ENCODE measurements at places on chromosomes 16 and 17.

GRCh38 chr16:1291576-1291974, 17.9 kb upstream of the UBE2I start:
- DNase-seq, result no peak

GRCh38 chr16:29694384-29695195, 15.6 kb downstream of the QPRT start:
- no peak for DNase-seq

GRCh38 chr17:10285896-10286295, 86.9 kb downstream of the MYH13 start:
- DNase-seq, result no peak

- DNase-seq, result no peak
Measured at GRCh38 chr17:77646046-77646430, 312.5 kb upstream of the TNRC6C start.

GRCh38 chr16:65119435-65119834, 2.4 kb downstream of the CDH11 start:
- DNase-seq, result no peak
